ENCODE measurements at places on chromosomes 4 and X. TPM values are rescaled to one million over a fixed set of nuclear protein-coding genes. Genes with fewer than 3 reads are reported as not detected.

DNA sequence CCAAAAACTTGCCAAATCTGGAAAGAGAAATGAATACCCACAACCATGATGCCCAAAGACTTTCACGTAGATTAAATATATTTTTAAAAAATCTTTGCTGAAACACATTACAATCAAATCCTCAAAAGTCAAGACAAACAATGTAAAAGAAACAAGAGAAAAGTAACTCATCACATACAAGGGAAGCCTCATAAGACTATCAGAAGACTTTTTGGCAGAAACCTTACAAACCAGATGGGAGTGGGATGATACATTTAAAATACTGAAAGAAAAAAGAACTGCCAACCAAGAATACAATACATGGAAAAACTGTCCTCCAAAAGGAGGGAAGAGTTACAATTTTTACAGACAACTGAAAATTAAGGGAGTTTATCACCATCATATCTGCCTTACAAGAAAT lies 319.0 kb upstream of the INTU start:
- DNase-seq = no peak

DNA sequence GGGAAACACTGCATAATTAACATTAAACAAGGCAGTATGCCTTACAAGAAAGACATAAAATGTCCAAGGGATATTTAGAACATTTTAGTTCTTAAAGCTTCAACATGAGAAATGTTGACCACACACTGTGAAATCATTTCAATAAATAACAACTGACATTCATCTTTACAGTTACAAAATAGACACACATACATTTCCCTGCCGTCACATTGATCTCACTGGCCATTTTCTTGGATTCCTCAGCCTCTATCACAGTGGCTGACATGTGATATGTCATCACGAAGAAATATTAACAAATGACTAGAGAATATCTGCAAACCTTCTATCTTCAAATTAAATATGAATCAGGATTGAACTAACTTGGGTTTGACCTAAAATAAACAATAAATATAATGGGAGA lies 1.9 kb downstream of the CXCL2 start:
- DNase-seq = no peak

The LRIT3 gene
- 0.44 TPM for total RNA-seq

DNA sequence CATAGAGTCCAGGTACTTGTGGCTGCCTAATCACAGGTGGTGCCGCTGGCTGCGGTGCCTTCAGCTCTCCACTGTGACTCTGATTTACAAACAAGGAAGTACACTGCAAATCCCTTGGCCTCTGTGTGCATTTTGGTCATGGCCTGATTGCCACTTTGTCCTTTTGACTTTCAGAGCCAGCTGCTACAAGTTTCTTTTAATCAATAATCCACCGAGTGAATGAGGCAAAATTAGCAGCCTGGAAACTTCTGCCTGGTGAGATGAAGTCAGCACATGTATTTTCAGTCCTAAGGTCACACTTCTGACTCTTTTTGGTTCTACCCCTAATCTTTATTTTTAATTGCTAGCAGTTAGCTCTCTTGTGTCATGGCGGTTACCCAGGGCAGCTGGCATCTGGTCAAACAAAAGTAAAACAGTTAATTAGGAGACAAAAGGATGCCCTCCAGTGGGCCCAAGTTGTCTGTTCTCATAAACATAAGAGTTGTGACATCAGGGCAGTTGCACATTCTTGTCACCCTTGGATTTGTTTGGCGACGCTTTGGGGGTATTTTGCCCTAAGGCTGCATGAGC lies 62.3 kb upstream of the LNX1 start:
- DNase-seq = no peak

DNA sequence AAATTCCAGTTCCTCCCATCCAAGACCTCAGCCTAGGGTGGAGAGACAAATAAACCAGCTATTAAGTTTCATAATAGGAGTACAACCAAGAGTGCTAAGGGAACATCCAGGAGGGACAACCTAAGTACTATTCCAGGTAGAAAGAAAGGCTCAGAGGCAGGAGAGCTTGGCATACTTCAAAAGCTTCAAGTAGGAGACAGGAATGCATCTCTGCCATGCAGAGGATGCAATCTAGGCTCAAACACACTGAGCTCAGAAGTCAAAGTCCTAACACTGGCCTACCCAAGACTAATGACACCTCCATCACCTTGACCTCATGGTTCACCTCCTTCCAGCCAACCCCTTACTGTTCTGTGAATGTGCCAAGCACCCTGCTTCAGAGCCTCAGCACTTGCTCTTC lies 8.1 kb downstream of the WDFY3 start:
- DNase-seq = no peak

The CT47A1 gene
- not detected for total RNA-seq

GRCh38 chr4:1869530-1870327 lies 1.5 kb upstream of the NSD2 start:
- no peak for DNase-seq

The C1QTNF7 gene
- 10.0 TPM for total RNA-seq

The MAGEE1 gene
- total RNA-seq = 2.7 TPM

The ZNF711 gene
- total RNA-seq = 1.4 TPM

DNA sequence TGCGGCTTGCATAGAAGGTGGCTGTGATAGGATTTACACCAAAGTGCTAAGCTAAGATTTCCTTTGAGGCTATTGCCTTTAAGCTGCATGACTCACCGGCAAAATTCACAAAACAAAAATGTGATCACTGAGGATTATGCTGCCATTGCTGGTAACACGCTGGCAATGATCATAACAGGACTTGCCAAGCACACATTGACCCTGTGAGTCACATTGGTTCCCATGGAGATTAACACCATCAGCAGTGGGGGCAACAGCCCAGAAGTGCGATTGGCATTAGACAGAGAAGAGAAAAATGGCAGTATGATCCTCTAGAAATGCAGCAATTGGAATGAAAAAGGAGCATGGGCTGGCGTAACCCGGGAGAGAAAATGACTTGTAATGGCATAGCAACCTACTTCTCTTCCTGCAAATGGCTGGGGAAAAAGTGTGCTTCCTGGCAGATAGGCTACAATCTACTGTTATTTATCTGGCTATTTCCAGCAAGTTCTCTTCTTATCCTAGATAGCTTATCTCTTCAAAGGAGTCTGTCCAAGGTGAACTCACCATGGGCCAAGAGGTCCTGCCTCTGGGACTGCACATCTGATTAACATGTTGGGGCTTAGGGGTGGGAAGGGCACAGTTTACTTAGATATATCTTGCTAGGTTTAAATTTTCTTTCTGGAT lies 314.2 kb upstream of the IGFBP7 start:
- DNase-seq = no peak

DNA sequence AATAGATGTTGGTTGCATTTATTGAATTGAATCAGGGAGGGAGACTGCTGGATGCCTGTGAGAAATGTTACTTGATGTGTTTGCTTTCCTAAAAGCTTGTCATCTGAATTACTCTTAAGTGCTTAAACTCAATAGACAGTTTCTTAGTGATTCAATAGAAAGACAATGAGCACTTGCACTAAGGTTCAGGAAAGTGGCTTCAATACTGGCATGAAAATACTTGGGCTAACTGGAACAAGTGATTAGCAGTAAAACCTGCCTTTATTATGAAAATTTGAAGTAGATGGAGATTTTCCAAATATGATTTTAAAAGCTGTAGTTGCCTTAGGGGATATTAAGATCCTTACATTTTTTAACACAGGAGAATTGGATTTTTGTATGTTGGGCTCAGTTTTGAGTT lies 123.3 kb downstream of the RNF150 start:
- no peak for DNase-seq

The NR0B1 gene
- total RNA-seq = 0.22 TPM

GRCh38 chr4:183635321-183635720 lies 23.7 kb downstream of the RWDD4 start:
- no peak for DNase-seq

DNA sequence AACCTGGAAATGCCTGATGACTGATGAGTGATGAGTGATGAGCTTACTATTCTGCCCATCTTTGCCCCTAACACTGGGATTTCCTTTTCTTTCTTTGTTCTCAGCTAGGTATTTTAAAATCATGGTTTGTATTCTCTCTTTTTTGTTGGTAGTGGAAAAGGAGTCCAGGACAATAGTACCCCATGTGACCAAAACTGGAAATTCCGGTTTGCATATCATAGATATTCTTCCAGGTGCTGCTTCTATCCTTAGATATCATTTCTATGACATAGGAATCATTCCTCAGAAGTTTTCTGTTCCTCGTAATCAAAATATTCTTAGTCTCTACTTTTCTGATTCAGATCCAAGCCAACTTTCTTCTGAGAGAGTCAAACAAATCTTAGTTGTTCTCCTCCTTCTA lies 320.5 kb upstream of the TET2 start:
- no peak for DNase-seq

DNA sequence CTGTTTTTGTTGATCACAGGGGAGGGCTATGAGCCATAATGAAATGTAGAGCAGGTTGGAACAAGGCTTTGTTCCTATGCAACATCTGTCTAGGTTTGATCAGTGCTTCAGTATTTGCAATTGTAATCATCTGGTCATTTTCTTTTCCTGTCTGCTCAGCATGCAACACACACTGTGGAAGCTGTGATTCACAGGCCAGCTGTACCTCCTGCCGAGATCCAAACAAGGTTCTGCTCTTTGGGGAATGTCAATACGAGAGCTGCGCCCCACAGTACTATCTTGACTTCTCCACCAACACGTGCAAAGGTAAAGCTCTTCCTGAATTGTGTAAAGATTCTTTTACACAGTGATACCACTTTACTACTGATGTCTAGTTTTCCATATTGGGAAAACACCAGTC lies 181.9 kb upstream of the ANXA3 start:
- DNase-seq = no peak

DNA sequence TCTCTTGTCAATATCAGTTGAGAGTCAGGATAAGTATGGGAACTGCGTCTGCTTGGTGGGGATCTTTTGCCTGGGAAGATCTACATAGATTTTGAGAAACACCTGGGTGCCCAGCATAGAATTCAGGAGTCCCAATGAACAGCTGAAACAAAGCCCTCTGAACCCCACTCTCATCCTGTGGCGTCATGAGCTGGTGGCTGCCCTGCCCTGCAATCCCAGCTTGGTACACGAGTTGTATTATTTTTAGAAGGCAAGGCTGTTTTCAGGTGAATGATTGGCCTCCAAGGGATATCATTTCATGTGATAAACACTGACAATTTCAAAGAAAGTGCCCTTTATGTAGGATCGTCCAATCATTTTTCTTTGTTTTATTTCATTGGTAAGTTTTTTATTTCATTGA lies 60.8 kb downstream of the HCCS start:
- no peak for DNase-seq

The MAGEE2 gene
- total RNA-seq = not detected

The FAM53A gene
- total RNA-seq = 6.1 TPM

- DNase-seq = no peak
Measured at GRCh38 chrX:30777575-30777974, 111.5 kb downstream of the TAB3 start.

- no peak for DNase-seq
Measured at GRCh38 chrX:31429915-31430314, 358.1 kb upstream of the FTHL17 start.

All from tibial nerve (tissue), 4 donors.